ENCODE measurements at places on chromosomes 7 and 10.

DNA sequence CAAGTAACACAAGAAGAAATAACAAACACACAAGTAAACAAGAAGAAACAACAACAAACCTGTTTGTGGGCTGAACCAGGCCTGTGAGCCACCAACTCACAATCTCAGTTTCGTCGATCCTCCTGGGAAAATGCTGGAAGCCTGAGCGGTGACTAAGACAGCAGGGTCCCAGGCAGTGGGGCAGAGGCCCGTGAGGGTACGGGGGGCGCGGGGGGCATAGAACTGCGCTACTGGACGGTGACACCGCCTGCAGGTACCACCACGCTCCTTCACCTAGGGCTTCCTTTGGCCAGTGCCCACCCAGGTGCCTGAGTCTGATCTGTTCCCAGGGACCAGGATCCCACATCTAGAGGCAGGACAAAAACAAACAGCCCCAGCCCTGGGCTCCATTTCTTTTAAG lies 3.4 kb upstream of the CALN1 start:
- DNase-seq = no peak

- DNase-seq = peak; percentile 42
Observed at GRCh38 chr10:100100651-100101184, 19.0 kb upstream of the CPN1 start.

DNA sequence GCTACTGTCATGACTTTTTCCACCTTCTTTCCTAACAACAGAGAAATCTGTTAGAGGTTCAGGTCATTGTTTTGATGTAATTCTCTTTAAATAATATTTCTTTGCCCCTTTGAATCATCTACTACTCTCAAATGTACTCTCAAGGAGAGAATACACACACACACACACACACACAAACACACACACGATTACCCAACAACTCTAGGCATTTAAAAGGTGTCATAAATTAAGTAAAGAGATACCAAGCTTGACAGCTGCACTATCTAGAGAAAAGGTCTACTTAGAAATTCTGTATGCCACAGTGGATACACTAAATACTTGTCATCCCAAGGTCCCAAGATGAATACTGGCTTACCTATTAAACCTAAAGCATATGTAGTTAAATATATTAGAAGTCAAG lies 4.8 kb downstream of the PANK1 start:
- no peak for DNase-seq

- no peak for DNase-seq
Observed at GRCh38 chr10:125638555-125638954, 44.4 kb downstream of the TEX36 start.

- no peak for DNase-seq
Observed at GRCh38 chr7:79612022-79612421, 158.6 kb upstream of the MAGI2 start.

GRCh38 chr7:127831318-127832219 lies 179.6 kb downstream of the SND1 start:
- DNase-seq = no peak

DNA sequence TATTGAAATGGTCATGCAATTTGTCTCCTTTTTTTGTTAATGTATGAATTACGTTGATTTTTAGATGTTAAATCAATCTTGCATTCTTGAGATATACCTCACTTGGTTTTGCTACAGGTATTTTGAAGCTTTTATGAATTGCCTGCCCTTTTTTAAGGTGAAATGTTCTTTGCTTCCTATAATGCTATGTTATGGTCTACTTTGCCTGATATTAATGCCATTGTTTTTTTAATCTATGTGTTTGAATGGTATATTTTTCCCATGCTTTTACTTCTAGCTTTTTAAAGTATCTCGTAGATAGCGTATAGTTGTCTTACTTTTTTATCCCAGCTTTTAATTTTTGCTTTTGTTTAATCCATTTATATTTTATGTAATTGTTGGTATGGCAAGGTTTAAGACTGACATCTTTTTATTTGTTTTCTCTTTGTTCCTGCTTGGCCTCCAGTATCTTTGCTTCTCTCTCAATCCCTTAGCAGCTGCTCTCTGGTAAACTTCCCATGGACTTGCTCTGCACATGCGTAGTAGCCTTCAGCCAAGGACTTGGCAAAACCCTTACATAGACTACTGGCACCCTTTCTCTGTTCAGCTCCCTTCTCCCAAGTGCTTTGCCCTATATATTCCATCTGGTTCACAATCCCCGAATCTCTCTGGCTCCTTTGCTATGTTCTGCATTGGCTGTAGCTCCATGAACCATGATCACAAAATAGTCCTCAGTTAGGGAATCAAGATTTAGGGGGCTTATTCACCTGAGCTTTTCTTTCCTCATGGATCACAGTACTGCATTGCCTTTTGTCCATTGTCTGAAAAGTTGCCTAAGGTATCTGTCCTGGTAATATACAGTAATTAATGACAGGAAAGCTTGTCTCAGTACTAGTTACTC lies 8.4 kb downstream of the TRIM24 start:
- DNase-seq = peak; percentile 14

DNA sequence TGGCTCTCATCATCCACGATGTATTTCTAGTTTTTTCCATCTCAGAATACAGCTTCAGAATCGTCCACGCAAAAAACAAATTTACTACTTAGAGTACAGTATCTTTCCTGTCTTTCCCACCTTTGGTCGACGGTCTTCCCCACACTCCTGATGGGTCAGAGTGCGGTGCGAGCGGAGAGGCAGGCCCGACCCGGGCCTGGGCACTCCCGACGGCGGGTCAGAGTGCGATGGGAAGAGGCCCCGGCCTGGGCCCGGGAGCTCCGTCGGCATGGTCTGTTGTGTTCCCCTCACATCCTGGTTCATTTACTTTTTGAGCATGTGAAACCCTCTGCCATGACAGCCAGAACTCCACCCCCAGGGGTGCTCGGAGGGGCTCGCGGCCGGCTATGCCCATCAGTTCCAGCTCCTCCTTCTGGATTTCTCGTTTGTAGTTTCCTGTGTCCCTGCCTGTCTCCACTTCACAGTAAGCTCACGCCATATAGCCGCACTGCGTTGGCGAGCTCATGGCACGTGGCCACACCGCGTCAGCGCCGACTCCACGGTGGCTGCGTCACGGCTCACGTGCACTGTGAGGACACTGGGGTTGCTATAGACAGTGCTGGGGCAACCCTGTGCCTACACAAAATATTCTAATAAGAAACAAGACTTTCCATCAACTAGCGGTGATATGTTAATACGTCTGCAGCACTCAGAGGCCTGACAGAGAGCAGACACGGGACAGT lies 7.8 kb downstream of the COX19 start:
- DNase-seq = no peak

DNA sequence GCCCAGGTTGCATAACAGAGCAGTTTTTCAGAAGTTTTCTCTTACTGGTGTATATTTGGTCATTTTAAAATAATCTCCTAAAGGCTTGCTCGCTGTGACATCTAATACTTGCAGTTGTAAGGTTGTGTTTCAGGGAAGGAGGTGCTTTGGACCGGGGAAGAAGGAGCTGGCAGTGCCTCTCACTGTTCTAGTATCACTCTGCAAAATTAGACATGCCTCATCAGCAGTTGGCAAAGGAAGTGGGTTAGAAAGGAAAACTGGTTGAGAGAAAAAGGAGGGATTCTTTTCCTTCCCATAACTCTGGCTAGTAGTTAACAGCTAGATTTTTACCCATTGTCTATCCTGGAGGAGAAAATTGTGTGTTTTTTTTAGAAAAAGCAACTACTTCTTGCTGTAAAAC lies 34.8 kb downstream of the CUL1 start:
- no peak for DNase-seq

DNA sequence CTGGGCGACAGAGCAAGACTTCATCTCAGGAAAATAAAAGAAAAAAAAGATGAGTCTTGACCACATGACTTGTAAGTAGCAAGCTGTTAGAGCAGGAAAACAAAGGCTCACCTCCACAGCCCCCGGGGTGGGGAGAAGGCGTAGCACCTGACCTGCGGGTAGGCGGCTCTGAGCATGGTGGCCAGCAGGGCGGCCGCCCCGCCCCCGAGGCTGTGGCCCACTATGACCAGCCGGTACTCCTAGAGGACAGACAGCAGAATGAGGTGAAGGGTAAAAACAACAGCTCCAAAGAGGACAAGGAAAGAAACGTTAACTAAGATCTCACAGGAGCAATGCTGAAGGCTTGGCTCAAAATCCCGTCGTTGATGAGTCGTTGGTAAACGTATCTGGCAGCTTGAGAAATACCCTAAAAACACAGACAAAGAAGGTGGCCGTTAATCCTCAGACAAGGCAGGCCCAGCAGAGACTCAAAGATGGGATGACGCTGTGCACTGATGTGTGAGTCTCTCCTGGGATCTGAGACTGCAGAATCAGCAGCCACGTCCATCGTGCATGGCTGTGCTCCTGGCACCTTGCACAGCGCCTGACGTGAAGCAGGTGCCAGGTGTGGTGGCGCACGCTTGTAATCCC lies 31.1 kb downstream of the DAGLB start:
- DNase-seq = peak; percentile 50
